ENCODE measurements at places on chromosomes 11 and 22.

DNA sequence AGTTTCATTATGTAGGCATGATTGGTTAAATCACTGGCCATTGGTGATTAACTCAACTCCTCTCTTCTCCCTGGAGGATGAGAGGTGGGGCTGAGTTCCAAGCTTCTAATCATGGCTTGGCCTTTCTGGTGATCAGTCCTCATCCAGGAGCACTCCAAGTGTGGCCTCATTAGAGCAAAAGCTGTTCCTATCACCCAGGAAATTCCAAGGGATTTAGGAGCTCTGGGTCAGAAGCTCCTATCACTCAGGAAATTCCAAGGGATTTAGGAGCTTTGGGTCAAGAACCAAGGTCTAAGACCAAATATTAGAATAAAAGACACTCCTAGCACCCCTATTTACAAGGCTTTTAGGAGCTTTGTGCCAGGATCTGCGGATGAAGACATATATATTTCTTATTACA, 168.0 kb upstream of the BDNF start:
- DNase-seq: no peak

DNA sequence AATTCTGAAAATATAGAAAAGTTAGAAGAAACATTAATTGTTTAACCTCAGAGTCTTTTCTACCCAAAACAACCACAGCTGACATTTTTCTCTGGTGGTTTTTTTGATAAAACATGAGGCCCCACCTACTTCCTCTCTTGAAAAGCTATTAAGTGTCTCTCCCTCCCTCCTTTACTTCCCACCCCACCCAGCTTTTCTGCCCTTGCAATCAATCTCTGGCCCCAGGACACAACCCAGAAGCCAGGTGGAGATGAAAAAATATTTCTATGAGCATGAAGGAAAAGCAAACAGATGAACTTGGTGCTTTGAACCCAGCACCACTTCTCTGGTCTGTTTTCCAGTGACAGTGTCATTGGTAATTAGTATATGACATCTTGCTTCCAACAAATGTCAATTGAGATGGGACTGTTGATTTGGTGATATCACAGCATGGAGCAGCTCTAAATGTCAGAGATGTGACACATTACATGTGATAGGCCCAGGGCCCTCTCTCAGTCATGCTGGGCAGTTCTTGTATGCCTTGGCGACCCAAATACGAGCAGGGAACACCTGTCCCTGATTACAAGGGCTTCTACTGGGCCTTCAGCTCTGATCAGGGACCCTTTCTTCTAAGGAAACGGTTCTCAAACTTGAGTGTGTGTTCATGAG, 23.9 kb upstream of the TMPRSS13 start:
- DNase-seq: no peak

- no peak for DNase-seq
Observed at GRCh38 chr11:123206791-123207434, 11.9 kb upstream of the CLMP start.

DNA sequence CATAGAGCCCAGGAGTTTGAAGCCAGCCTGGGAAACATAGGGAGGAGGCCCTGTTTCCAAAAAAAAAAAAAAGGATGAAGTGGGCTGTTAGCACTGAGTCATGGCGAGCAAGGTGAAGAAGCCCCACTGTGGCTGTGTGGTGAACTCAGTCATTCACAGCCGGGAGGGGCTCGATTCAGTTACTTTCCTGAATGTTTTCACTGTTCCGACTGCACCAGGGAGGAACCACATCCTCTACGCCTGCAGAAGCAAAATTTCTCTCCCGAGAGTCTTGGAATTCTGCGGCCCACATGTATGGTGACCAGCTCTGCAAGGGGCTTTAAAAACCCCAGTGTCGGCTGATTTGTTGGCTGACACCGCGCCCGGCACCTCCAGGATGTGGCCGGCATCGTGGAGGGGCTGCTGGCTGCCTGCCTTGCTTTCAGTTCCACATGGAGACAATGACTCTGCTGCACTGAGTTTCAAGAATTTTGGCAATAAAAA, 27.8 kb upstream of the GRAMD4 start:
- DNase-seq: no peak

DNA sequence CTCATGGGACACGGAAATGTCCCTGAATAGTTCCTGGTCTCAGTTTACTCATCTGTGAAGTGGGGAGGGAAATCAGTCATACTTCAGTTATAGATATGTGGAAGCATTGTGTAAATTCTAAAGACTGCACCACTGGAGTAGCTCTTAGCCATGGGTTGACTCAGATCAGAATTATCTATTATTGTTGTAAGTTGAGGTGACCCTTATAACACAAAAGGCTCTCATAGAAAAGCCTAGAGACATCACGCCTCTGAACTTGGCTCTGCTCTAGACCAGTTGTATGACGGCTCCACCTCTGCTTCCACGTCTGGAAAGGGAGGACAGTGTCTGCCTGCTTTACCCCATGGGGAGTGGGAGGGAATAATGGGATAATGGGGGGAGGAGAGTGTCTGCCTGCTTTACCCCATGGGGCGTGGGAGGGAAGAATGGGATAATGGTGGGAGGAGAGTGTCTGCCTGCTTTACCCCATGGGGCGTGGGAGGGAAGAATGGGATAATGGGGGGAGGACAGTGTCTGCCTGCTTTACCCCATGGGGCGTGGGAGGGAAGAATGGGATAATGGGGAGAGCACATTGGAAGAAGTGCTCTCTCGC, 98.2 kb downstream of the AMOTL1 start:
- DNase-seq: no peak

- no peak for DNase-seq
Observed at GRCh38 chr11:93274851-93275250, 55.7 kb upstream of the DEUP1 start.

DNA sequence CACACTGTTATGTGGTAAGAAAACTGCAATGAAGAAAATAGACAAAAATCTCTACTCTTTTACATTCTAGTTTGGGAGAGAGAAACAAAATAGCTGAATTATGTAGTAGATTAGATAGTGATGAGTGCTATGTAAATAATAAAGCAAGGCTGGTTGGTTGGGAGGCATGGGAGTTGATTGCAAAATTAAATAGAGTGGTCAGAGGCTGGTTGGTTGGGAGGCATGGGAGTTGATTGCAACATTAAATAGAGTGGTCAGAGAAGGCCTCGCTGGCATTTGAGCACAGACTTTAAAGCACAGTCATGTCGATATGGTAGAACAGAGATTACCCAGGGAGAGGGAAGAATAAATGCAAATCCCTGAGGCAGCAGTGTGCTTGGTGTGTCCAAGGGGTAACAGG, 22.4 kb downstream of the SIK2 start:
- DNase-seq: no peak

- DNase-seq: no peak
Observed at GRCh38 chr11:232783-233565, 3.2 kb downstream of the SIRT3 start.

All from NCI-H2171 treated with DMSO at 0.1 percent for 48 hours (cell line).